ENCODE measurements at places on chromosomes 7 and 10.

- DNase-seq: no peak
Observed at GRCh38 chr10:95221124-95221523, 27.1 kb downstream of the ACSM6 start.

DNA sequence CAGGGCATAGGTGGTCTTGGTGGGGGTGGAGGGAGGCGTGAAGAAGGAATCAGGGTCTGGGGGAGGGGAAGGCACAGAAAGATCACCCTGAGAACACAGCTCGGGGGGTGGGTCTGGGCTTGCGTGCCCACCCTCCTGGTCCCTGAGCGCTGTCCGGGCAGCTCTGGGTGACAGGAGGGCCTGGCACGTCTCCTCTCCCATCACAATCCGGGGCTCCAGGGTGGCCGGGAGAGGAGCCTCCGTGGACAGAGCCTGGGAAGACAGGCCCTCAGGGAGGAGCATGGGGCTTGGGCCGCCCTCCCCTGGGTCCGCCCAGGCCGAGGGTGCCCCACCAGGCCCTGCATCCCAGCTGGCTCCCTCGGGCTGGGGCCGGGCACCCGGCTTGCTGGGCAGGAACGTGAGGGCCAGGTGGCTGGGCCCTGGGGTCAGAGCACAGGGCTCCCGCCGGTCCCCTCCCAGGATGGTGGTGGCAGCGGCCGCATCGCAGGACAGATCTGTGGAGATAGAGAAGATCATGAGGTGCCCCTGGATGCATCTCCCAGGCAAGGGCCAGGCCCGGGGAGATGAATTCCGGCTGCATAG is 3.1 kb downstream of the NACAD start:
- no peak for DNase-seq

- no peak for DNase-seq
Observed at GRCh38 chr7:70881167-70881847, 250.6 kb upstream of the GALNT17 start.

GRCh38 chr10:49134327-49134726 is 506 bp upstream of the FAM170B start:
- no peak for DNase-seq

GRCh38 chr10:70676511-70676910 is 4.2 kb downstream of the ADAMTS14 start:
- DNase-seq: no peak

DNA sequence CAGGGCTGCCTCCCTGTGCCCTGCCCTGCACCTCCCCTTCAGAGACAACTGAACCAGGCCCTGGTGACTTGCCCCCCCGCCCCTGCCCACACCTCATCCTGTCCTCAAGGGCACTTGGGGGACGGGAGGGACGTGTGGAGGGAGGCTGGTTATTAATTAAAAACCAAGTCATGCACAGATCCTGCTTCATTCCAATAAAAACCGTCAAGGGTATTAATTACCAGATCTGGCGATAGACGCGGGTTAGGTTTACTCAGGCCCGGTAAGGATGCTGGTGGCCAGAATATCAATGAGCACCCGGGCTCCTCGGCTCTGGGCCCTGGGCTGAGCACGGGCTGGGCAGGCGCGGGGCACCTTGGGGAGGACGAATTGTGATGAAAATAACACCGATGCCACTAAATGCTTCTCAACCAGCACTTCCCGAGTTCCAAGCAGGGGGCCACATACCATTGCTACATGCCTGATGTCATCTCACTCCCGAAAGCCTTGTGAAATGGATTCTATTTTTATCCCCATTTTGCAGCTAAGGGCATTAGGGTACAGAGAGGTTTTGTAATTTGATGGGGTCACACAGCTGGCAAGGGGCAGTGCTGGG is 24.5 kb upstream of the GTF2IRD1 start:
- no peak for DNase-seq

- DNase-seq: no peak
Observed at GRCh38 chr7:38222481-38223096, 44.5 kb downstream of the STARD3NL start.

All from stimulated activated CD4-positive, alpha-beta T cell treated with anti-CD3 and anti-CD28 coated beads, Interleukin-12 subunit alpha, Interleukin-12 subunit beta, amount 100 ng/mL, for 4 hours (primary cell).